ENCODE measurements at places on chromosomes 7 and 10. TPM values are rescaled to one million over a fixed set of nuclear protein-coding genes. Genes with fewer than 3 reads are reported as not detected.

GRCh38 chr7:30923009-30923773 lies 11.5 kb downstream of the AQP1 start:
- no peak overlapping the region for H3K4me3 ChIP-seq
- no peak overlapping the region for H3K27ac ChIP-seq
- H3K36me3 ChIP-seq = no peaks in the 10 kb centered on the region
- H3K4me1 ChIP-seq = peaks cover 10% of the 10 kb centered on the region
- no peak for DNase-seq

The SFR1 gene
- total RNA-seq = 1.6 TPM

DNA sequence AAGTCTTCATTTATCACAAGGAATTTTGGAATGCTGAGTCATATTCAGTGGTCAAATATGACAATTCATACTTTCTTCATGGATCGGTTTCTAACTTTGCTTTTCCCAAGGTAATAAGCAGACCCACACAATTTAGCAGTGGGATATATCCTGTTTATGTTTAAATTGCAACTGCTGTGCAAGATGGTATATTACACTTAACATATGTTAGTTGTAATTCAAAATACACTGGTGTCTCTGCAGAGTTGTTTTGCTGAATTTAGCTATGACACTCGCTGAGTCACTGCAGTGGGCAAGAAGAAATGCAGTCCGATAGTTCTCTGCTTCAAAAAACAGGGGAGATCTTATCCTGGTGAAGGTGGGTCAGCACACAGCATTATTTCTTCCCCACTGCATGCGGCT lies 194.8 kb upstream of the PTN start:
- H3K36me3 ChIP-seq = no peaks in the 10 kb centered on the region
- peak overlapping the region; percentile 92 for H3K27ac ChIP-seq
- H3K27me3 ChIP-seq = no peaks in the 10 kb centered on the region
- peak; percentile 90 for DNase-seq

The IQCE gene
- total RNA-seq = 6.7 TPM

The EFCAB10 gene
- not detected for total RNA-seq

- H3K4me1 ChIP-seq = no peaks in the 10 kb centered on the region
- peaks cover 5% of the 10 kb centered on the region for H3K27me3 ChIP-seq
- no peak overlapping the region for H3K4me3 ChIP-seq
- DNase-seq = no peak
- no peaks in the 10 kb centered on the region for H3K36me3 ChIP-seq
- H3K27ac ChIP-seq = no peak overlapping the region
Measured at GRCh38 chr10:35674843-35675242, 32.7 kb upstream of the FZD8 start.

The PLXDC2 gene
- total RNA-seq = 6.1 TPM

All from IMR-90 (cell line).